ENCODE measurements at places on chromosomes 5 and 9. TPM values are rescaled to one million over a fixed set of nuclear protein-coding genes. Genes with fewer than 3 reads are reported as not detected.

The PCDHGB7 gene
- polyA plus RNA-seq, result 6.6 TPM

The PCDHA10 gene
- polyA plus RNA-seq, result 0.95 TPM

The C5orf63 gene
- polyA plus RNA-seq, result 18.9 TPM

The SEMA6A gene
- polyA plus RNA-seq, result 17.4 TPM

The CCDC171 gene
- polyA plus RNA-seq, result 13.2 TPM

The CTNNA1 gene
- 107 TPM for polyA plus RNA-seq

The ROPN1L gene
- 538 TPM for polyA plus RNA-seq

DNA sequence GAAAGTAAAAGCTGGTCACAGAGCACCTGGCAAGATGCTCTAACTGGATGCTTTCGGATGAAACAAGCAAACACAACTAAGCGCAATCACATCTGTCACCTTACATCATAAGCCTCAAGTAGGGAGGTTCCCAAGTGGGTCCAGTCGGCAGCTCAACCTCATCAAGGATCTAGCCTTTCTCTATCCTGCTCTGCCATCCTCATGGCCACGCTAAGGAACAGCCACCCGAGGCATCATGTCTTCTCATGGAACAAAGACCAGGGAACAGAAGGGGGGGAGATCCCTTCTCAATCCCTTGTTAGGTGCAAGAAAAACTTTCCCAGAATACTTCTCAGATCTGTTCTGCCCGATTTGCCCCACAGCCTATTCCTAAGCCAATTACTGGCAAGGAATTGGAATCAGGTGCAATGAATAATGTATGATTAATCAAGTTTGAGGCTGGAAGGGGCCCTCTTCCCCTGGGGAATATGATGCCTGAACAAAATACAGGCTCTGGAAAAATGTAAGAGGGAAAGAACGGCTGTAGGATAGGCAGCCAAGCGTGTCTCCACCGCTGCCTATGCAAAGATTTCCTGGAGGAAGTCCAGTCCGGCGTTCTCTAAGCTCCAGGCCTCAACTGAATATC is 1.3 kb upstream of the HABP4 start:
- DNase-seq, result no peak

DNA sequence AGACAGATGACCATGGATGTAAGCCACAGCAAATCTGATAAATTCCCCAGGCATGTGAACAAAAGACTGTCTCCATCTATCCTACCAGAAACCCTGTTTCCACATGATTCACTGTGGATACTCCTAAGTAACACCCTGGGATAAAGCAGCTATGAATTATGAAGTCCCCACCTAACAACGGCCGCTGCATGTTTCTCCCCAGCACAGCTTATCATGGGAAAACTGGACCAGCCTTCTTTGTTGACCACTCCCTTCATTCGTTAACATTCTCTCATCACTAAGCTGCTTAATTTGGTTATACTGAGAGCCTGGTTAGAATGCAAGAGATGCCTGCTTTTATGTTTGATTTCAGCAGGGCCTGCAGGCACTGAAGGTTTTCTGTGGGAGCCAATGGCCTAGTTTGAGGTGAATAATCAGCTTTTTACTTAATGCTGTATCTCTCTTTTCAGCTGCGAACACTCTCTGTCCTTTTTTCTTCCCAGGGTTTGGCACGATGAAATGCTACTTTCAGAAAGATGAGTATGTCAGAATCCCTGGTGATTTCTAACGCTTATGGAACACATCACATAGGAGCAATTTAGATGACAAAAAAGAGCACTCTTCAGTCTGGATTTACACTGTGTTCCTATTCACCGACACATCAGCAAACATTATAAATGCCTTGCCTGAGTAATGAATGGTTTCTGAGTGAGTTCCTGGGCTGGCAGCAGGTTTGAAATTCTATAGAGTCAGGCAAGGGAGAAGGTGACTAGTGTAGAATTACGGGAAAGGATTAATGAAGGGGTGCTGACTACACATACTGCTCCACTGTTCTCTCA is 318.4 kb upstream of the ZNF608 start:
- DNase-seq, result no peak

DNA sequence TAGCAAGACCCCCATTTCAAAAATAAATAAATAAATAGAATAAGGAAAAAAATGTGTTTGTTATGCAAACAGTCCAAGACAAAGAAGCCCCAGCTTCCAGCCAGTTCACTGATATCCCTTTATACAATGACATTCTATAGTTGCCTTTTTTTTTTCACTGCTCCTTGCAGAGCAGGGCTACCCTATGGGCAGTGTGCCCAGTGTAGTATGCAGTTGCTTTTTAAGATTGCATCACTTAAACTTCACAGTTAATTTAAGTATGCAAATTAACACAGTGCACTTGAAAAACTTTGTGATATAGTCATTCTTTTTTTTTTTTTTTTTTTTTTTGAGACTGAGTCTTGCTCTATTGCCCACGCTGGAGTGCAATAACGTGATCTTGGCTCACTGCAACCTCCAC is 40.8 kb upstream of the ARRDC3 start:
- no peak for DNase-seq

DNA sequence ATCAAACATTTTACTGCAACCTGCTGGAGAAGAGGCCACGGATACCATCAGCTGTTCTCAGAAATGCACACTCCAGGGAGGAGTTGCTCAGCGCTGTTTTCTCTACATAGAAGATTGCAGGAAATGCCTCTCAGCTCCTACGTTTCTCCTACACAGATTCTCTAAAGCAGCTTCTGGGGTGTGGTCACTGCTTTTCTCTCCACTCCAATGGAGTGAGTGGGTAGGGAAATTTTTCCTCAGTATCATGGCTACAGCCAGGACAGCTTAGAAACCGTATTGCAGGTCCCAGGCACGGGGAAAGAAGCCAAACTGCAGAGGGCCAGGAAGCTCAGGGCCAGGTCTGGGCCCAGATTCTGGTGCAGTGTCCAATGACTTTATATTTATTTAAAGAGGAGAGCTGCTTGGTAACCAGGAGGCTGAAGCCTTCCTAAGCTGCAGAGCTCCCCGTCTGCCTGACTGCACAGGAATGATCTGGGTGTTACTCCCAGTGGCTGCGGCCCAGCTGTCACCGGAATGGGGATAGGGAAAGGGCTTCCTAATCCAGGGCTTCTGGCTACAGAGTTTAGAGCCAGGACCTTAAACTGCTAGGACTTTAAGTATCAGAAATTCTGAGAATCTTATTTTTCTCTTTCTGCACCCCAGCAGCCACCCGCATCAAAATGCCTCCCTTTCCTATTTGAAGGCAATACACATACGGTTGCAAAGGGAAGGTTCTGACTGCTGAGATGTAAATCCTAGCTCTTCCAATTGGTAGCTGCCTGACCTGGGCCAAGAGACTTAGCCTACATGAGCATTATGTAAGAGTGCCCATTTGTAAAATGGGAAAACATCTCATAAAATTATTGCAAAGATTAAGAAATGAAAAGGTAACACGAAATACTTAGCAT is 1.4 kb upstream of the SPTAN1 start:
- peak; percentile 23 for DNase-seq

DNA sequence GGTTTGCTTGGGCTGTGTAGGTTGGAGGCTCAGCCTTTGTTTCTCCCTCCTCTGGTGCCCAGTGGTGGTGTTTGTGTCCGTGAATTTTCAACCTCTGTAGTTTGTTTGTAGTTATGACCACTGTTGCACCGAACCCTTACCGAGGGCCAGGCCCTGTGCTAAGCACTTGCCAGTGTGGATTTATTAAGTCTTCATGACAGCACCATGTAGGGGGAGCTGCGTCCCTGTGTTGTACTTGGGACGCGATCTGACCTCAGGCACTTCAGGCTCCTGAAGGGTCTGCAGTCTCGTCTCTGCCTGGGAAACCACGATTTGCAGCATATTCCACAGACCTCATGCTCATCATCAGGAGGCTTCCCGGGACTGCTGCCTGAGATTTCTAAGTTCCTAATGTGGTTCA is 12.8 kb downstream of the TENT4A start:
- DNase-seq, result no peak

- DNase-seq, result peak; percentile 42
Measured at GRCh38 chr9:91150998-91151717, 210.6 kb downstream of the AUH start.

DNA sequence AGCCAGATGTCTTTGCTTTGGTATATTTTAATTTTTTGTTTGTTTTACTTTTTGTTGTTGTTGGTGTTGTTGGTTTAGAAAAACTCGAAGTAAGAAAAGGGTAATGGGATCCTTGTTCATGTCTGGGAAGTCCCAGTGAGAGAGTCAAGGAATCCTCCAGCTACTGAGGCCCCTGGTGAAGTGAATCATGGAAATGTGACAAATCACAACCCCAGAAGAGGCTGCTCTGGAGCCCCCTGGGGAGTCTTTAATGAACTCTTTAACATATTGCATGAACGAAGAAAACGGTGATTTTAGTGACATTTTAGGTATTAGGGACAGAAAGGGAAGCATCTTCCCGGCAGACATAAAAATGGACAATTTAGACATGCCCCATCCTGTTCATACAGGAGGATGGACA is 41.3 kb downstream of the TMEM174 start:
- no peak for DNase-seq

DNA sequence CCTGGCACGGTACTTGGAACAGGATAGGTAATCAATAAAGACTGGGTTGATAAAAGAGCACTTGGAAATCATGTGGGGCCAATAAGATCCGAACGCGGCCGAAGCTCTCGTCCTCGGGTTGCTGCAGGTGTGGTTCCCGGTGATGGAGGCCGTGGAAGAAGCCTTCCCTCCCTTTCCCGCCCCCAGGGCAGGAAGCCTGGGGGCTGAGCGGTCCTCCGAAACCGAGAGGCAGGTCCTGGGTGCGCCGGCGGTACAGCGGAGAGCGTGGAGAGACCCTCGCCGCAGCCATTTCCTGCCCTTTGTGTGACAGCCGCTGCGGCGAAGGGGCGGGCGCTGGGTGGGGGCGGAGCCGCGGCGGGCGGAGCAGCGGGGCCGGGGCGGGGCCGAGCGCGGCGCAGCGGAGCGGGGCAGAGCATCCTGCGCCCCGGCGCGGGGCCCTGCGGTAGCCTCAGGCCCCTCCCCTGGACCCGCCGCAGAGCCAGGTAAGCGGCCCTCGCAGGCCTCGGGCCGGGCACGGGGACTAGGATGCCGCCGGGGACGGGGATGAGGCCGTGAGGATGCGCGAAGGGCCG is at the start of gene CYFIP2:
CYFIP2 (plus strand) TSS at position 410 of the 572 bp plus-strand sequence. CDS start 19,239 bp downstream, outside the sequence.
- peak; percentile 59 for DNase-seq

DNA sequence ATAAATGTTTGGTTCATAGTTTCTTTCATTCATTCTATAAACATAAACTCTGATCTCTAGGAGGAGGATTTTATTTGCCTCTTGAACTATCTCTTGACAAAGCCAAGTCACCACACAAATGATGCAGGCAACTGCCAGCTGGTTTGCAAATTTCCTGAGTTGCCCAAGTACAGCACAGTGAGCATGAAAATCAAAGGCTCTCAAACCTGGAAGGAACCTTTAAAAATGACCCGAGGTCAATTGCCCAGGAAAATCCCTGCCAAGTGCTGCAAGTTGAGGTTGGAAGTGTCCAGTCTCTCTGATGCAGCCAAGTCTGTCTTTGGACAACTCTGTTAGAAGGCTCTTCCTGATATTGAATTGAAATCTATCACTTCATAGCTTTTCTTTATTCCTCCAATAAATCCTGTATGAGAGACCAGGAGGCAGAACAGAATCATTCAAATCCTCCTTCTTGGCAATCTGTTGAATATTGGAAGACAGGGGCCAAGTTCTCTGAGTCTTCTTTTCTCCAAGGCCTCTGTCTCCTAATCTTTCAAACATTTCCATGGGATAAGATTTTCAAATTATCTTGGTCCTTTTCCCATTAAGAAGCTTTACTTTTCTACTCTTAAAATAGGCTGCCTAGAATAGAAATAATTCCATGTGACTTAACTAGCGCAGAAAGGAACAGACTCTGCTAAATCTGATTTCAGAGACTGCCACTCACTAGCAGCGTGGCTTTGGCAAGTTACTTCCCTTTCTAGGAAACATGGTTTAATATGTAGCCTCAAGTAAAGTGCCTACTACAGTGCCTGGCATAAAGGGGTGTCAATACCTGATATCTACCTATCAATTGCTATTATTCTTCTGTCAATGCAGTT is 159.2 kb downstream of the SNX18 start:
- DNase-seq, result no peak

- no peak for DNase-seq
Measured at GRCh38 chr5:76789991-76790581, 28.7 kb upstream of the F2RL1 start.

DNA sequence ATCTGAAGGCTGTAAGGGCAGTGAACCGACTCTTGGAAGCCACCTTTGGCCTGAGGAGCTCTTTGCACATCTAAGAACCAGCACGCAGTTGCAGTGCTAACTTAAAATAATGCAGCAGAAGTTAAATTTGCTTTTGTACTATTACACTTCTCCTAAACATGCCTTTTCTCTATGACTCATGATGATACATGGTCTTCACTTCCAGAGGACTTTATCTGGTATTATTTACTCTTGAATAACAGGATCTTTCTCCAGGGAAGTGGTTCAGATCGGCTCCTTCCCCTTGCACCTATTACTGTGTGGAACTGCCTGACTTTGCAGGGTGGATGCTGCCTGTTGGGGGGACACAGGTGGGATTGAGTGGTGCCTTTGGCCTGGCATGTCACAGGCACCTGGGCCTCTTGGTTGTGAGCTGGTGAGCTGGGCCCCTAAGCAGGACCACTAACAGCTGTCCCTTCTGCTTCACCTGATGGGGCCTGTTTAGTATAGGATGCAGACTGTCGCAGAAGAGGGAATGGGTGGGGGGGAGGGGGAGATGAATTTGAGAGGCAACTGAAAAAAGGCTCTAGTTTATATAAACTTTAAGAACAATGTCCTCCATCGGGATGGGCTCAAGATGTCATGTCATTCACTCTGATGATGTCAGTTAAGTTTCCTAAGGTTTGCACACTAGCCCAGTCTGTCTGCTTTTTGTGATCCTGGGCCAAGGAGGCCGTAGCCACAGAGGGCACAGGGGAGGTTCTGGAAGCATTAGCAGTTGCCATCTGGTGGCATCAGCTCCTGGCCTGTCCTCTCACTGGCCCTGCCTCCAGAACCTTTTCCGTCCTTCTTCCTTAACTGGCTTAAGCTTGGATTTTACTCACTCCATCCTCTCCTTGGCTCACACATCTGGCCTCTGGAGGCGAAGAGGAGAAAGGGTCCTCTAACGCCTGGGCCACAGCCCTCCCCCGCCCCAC is 33.9 kb upstream of the GABBR2 start:
- DNase-seq, result no peak

GRCh38 chr5:112475747-112476365 is 56.8 kb upstream of the EPB41L4A start:
- no peak for DNase-seq

GRCh38 chr9:36163049-36163785 is 6.0 kb upstream of the CCIN start:
- peak; percentile 60 for DNase-seq

All from testis (tissue), 5 donors.